ENCODE measurements at places on chromosomes 2 and 18.

DNA sequence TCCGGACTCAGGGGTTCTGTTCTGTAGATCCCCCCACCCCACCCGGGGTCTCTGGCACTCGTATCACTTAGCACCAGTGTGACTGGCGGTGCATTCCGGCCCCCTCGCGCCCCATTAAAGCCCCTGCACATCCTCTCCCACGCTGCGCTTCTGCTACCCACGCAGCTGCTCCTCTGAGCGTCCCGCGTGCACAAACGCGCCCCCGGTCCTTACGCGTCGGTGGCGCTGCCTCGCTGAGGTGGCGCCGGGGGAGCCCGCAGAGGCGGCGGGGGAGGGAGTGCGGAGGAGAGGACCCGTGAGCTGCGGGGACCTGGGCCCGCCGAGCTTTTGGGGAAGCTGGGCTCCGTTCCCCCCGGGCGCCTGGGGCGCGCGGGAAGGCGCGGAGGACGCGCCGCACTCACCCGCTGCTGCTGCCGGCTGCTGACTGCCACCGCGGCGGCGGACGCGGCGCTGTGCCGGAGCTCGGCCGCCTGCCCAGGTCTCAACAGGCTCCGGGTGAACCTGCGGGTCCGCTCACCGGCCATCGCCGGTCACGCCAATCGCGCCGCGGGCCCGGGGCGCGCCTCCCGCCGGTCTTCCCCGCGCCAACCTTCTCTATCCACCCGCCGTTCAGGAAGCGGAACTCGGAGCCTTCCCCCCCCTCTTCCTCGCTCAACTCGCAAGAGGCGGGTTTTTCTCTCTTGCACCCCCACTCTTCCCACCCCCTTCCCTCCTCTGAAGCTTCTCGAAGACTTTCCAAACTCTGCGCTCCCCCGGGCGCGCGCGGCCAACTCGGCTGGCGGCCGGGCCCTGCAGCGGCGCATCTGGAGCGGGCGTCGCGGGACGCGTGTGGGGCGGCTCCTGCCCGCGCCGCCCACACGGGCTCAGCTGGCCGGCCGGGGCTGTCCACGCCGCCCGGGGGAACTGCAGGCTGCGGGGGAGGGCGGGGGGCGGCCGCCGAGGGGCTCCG, at the start of gene DOCK10:
DOCK10 (minus strand) TSS at position 618 of the 949 bp plus-strand sequence; CDS start at position 524, 94 bp downstream.
- no peaks in the 10 kb centered on the region for H3K27me3 ChIP-seq
- peaks cover 30% of the 10 kb centered on the region for H3K36me3 ChIP-seq
- peak within 1 kb of the TSS; percentile 96 for H3K4me3 ChIP-seq
- peak; percentile 10 for ATAC-seq

DNA sequence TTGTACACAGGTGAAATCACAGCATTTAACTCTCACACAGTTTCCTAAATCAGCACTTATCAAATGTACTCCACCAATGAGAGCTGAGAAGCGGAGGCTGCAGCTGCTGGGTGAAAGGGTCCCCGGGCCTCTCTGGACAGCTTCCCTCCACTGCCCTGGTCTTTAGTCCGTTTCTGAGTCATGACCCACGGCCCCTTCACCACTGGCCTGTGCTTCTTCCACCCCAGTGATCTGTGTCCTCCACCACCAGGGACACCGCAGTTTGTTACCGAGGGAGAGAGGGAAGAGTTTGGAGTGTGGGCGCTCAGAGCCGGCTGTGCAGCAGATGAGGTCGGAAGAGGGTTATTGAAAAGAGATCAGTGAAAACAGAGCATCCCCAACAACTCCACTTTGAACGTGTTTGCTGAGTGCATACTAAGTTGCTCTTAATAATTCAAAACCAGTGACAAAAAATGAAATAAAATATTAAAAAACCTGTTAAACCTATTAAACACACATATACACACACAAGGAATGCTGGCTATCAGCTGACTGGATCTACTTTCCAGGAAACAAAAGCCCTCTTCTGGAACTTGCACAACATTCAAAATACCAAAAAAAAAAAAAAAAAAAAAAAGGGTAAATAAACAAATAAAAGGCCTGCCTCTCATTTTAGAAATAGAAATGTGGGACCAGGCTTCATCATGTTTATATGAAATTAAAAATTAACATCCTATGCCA, 54.1 kb downstream of the PXDN start:
- no peak for ATAC-seq
- H3K4me1 ChIP-seq: no peaks in the 10 kb centered on the region
- no peak overlapping the region for H3K27ac ChIP-seq
- H3K27me3 ChIP-seq: no peaks in the 10 kb centered on the region
- no peaks in the 10 kb centered on the region for H3K36me3 ChIP-seq
- no peak overlapping the region for H3K4me3 ChIP-seq

DNA sequence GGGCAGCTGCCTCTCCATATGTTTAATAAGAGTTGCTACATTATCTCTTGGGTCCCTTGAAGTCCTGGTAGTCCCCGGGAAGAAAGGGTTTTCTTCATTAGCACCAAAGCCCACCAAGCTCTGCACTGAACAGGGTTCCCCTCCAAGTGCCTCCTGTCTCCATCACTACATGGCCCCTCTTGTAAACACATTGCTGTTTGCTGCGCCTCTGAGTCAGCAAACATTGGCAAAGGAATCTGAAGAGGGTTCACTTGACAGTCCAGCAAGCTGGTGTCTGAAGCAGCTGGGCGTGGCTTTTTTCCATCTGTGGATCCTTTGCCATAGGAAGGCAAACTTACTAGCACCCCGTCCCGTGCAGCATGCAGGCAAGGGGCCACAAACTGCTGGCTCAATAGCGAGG, 82.8 kb downstream of the TEX51 start:
- peaks cover 4% of the 10 kb centered on the region for H3K27me3 ChIP-seq
- no peak overlapping the region for H3K4me3 ChIP-seq
- no peak for ATAC-seq

GRCh38 chr18:48161191-48161910, 230.9 kb upstream of the SMAD2 start:
- peak; percentile 94 for ATAC-seq
- H3K4me1 ChIP-seq: no peaks in the 10 kb centered on the region
- H3K36me3 ChIP-seq: no peaks in the 10 kb centered on the region

DNA sequence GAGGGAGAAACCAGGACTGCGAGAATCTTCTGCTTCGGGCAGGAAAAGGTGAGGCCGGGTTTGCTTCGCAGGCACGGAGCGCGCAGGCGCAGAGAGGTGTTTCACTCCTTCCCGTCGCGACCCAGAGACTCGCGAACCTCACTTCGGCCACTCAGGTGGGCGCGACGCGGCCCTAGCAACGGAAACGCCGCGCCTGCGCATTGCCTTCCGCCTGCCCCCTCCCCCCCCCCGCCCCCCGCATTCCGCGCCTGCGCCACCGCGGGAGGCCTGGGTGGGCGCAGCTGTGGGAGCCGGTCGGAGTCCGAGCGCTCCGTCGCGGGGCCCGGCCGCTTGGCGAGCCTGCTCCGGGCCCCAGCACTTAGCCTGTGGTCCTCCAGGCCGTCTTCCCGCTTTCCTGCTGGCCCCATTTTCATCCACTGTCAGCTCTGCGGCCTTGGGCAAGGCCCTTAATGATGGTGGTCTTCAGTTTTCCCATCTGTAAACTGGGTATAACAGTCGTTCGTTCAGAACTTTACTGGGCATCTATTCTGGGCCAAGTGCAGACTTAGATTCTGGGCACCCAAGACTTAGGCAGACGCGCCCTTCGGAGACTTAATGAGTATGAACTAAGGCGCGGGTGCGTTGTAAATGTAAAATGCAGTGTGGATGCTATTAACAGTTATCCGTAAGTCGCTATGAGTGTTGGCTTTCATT, 62.1 kb upstream of the ACKR3 start:
- peak; percentile 70 for ATAC-seq
- no peak overlapping the region for H3K27ac ChIP-seq
- H3K27me3 ChIP-seq: peaks cover 33% of the 10 kb centered on the region
- no peaks in the 10 kb centered on the region for H3K36me3 ChIP-seq
- peak overlapping the region; percentile 68 for H3K4me3 ChIP-seq
- H3K4me1 ChIP-seq: peaks cover 10% of the 10 kb centered on the region

DNA sequence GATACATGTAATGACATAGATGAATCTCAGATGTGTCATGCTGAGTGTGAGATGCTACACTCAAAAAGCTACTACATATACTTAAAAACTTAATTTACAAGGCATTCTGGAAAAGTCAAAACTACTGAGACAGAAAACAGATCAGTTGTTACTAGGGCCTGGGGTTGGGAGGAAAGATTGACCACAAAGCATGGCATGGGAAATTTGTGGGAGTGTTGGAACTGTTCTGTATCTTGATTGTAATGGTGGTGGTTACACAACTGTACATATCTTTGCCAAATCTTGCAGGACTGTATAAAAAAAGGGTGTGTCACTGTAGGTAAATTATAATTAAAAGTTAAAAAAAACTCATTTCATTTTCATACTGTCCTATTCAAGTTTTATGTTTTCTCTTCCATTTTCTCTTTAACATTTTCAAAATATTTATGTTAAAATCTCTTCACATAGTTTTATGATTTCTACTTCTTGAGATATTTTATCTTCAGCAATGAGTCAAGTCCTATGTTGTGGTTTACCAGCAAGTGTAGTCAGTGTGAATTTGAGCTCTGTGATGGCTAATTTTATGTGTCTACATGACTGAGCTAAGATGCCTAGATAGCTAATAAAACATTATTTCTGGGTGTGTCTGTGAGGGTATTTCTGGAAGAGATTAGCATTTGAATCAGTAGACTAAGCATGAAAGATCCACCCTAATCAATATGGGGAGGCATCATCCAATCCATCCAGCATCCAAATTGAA, 58.6 kb upstream of the VRK2 start:
- no peak overlapping the region for H3K4me3 ChIP-seq
- no peak for ATAC-seq
- no peaks in the 10 kb centered on the region for H3K27me3 ChIP-seq

DNA sequence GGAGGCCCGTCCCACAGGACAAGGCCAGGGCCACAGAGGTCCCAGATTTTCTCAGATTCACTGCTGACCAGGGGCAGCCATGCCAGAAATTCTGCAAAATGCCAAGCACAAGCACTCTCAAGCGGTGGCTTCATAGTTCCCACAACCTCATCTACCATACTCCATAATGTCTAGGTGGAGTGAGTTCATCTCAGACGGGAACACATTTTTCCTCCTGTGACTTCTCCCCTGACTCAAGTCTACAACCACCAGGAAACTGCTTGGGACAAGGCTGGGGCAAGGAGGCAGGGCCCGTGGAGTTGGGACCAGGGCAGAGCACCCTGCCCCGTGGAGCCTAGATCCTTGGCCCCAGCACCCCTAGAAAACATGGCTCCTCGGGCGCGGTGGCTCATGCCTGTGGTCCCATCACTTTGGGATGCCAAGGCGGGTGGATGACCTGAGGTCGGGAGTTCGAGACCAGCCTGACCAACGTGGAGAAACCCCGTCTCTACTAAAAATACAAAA, 150.7 kb upstream of the HAAO start:
- H3K4me3 ChIP-seq: no peak overlapping the region
- H3K4me1 ChIP-seq: peaks cover 4% of the 10 kb centered on the region
- H3K27me3 ChIP-seq: no peaks in the 10 kb centered on the region
- no peaks in the 10 kb centered on the region for H3K36me3 ChIP-seq

DNA sequence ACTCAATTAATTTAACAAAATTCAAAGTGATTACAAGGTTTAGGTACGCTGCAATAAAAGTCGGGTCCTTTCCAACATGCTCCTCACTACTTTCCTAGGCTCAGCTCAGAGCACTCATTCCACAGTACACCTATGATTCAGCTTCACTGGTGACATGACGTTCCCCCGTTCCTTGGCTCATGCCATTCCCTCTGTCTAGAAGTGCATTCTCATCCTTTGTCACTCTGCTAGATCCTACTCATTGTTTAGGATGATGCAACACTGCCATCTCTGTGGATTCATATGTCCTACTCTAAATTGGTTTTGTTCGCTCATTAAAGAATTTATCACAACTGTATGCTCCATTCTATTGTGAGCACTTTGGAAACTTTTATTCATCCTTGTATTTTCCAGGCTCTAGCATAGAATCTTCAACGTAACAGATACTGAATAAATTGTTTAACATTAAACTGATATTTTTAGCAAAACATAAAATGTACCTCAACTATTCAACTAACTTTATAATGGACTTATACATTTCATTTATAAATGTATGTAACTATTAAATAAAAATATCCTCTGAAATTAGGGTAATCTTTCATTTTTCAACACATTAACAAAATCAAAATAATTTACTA, 78.6 kb downstream of the FAM228A start:
- H3K36me3 ChIP-seq: peaks cover 61% of the 10 kb centered on the region
- H3K4me1 ChIP-seq: no peaks in the 10 kb centered on the region
- H3K27ac ChIP-seq: no peak overlapping the region
- H3K27me3 ChIP-seq: no peaks in the 10 kb centered on the region

- H3K4me3 ChIP-seq: no peak overlapping the region
- H3K4me1 ChIP-seq: no peaks in the 10 kb centered on the region
- no peak overlapping the region for H3K27ac ChIP-seq
- H3K27me3 ChIP-seq: peaks cover 12% of the 10 kb centered on the region
- no peak for ATAC-seq
- H3K36me3 ChIP-seq: no peaks in the 10 kb centered on the region
Observed at GRCh38 chr2:173881461-173881860, 83.7 kb downstream of the SP3 start.

DNA sequence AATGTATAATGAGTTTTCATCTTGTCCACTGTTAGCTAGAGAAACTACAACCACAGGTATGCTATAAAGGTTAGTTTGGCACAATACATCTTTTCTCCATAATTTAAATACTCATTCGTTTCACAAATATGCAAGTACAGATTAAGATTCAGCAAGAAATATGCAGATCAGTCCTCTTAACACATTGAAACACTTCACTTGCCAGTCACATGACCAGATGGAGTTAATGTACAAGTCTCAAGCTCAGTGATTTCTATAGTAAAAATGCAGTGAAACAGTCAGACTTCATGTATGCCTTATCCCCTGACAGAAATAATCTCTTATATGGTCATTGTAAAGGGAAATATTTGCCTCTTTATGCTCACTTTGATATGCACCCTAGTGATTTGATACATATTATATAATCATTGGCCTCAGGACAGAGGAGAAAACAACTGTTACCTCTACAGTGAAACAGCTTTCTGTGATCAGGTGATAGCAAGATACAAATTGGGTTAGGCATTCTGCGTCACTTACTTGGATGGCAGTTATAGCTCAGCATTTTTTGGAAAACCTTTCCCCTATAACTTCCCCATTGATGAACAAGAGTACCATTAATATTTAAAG, 104.6 kb downstream of the TCF4 start:
- H3K27me3 ChIP-seq: peaks cover 3% of the 10 kb centered on the region
- no peak for ATAC-seq
- H3K4me3 ChIP-seq: no peak overlapping the region
- no peak overlapping the region for H3K27ac ChIP-seq

- H3K4me1 ChIP-seq: no peaks in the 10 kb centered on the region
- H3K36me3 ChIP-seq: no peaks in the 10 kb centered on the region
- no peak overlapping the region for H3K4me3 ChIP-seq
- peaks cover 36% of the 10 kb centered on the region for H3K27me3 ChIP-seq
- ATAC-seq: no peak
Observed at GRCh38 chr2:110791435-110791834, 59.1 kb downstream of the ACOXL start.

GRCh38 chr2:191927319-191927867, 80.5 kb upstream of the CAVIN2 start:
- no peak overlapping the region for H3K27ac ChIP-seq
- no peaks in the 10 kb centered on the region for H3K4me1 ChIP-seq
- no peak for ATAC-seq
- peaks cover 9% of the 10 kb centered on the region for H3K27me3 ChIP-seq
- H3K4me3 ChIP-seq: no peak overlapping the region
